ENCODE measurements at places on chromosomes 13 and 19. TPM values are rescaled to one million over a fixed set of nuclear protein-coding genes. Genes with fewer than 3 reads are reported as not detected.

- H3K4me1 ChIP-seq, result no peaks in the 10 kb centered on the region
- no peak overlapping the region for H3K4me3 ChIP-seq
- no peaks in the 10 kb centered on the region for H3K27me3 ChIP-seq
- no peak for DNase-seq
- no peaks in the 10 kb centered on the region for H3K36me3 ChIP-seq
Observed at GRCh38 chr13:79782541-79783205, 301.7 kb downstream of the NDFIP2 start.

Gene NCCRP1
- not detected for total RNA-seq

GRCh38 chr13:23660249-23660648, 90.0 kb downstream of the TNFRSF19 start:
- H3K4me1 ChIP-seq, result peaks cover 19% of the 10 kb centered on the region
- H3K27me3 ChIP-seq, result no peaks in the 10 kb centered on the region
- no peak for DNase-seq
- H3K4me3 ChIP-seq, result no peak overlapping the region

Gene CD22
- 3.2 TPM for total RNA-seq

DNA sequence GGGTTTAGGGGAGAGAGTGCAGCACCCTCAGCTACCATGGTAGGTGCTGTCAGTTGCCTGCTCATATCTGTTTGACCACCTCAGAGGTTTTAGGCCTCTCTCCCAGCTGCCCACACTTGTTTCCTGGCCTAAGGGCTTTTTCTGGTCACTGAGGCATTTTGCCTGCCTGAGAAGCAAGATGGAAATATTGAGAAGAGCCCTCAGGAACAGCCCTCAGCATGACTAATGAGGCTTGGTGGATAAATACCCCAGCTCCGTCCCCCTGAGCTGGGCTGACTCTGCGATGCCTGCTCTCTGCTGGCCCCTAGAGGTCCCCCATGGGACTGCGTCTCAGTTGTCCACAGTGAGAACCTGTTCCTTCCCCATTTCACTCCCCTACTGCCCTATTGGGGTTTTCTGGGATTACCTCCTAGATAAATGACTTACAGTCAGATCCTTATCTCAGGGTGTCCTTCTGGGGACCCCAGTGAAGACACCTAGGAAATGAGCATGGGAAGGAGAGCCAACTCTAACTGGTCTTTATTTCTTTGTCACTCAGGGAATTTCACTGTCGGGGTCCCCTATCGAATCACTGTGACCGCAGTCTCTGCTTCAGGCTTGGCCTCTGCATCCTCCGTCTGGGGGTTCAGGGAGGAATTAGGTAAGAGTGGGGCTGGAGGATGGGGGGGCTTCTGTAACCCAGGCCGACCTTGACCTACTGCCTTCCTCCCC, 13.3 kb downstream of the PALM3 start:
- H3K27me3 ChIP-seq, result no peaks in the 10 kb centered on the region
- no peak for DNase-seq
- H3K4me3 ChIP-seq, result no peak overlapping the region
- H3K4me1 ChIP-seq, result no peaks in the 10 kb centered on the region
- no peak overlapping the region for H3K27ac ChIP-seq
- no peaks in the 10 kb centered on the region for H3K36me3 ChIP-seq

Gene ZBTB32
- total RNA-seq, result not detected

- no peak overlapping the region for H3K27ac ChIP-seq
- H3K4me3 ChIP-seq, result no peak overlapping the region
- no peaks in the 10 kb centered on the region for H3K4me1 ChIP-seq
- no peak for DNase-seq
- H3K27me3 ChIP-seq, result no peaks in the 10 kb centered on the region
Observed at GRCh38 chr13:111253365-111253872, 67.0 kb upstream of the TEX29 start.

- no peaks in the 10 kb centered on the region for H3K27me3 ChIP-seq
- DNase-seq, result no peak
- no peaks in the 10 kb centered on the region for H3K4me1 ChIP-seq
- H3K36me3 ChIP-seq, result no peaks in the 10 kb centered on the region
- no peak overlapping the region for H3K4me3 ChIP-seq
Observed at GRCh38 chr13:73223372-73223781, 164.6 kb downstream of the KLF5 start.

GRCh38 chr19:6133231-6133630, 2.2 kb upstream of the ACSBG2 start:
- no peaks in the 10 kb centered on the region for H3K4me1 ChIP-seq
- no peaks in the 10 kb centered on the region for H3K27me3 ChIP-seq
- H3K4me3 ChIP-seq, result no peak overlapping the region
- H3K27ac ChIP-seq, result no peak overlapping the region

Gene OLFM4
- total RNA-seq, result 0.16 TPM

Gene PSG11
- total RNA-seq, result not detected

DNA sequence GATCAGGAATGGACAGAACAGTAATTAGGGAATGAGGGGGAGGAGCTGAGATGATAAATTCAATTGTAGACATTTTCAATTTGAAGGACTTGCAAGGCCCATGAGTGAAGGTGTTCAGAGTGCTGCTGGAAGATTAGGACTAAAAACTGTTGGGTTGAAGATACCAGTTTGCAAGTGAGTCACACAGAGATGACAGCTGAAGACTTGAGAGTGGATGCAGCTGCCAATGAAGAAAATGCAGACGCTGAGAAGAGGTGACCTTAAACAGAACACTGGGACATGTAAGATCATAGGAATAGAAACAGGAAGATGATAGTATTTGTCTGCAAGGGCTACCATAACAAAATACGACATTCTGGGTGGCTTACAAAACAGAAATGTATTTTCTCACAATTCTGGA, 1716.5 kb upstream of the SLC10A2 start:
- H3K4me1 ChIP-seq, result no peaks in the 10 kb centered on the region
- H3K36me3 ChIP-seq, result no peaks in the 10 kb centered on the region
- no peaks in the 10 kb centered on the region for H3K27me3 ChIP-seq
- DNase-seq, result no peak
- H3K27ac ChIP-seq, result no peak overlapping the region

DNA sequence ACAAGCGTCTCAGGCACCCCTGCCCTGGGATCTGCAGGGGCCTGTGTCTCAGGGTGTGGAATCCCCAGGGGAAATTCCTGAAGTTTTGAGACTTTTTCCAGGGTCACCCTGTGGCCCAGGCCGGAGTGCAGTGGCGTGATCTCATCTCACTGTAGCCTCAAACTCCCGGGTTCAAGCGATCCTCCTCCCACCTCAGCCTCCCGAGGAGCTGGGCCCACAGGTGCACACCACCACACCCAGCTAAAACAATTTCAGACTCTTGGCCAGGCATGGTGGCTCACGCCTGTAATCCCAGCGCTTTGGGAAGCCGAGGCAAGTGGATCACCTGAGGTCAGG, 4.0 kb downstream of the CAPN12 start:
- H3K27ac ChIP-seq, result no peak overlapping the region
- no peak for DNase-seq
- H3K4me3 ChIP-seq, result no peak overlapping the region
- no peaks in the 10 kb centered on the region for H3K27me3 ChIP-seq
- H3K4me1 ChIP-seq, result peaks cover 15% of the 10 kb centered on the region

DNA sequence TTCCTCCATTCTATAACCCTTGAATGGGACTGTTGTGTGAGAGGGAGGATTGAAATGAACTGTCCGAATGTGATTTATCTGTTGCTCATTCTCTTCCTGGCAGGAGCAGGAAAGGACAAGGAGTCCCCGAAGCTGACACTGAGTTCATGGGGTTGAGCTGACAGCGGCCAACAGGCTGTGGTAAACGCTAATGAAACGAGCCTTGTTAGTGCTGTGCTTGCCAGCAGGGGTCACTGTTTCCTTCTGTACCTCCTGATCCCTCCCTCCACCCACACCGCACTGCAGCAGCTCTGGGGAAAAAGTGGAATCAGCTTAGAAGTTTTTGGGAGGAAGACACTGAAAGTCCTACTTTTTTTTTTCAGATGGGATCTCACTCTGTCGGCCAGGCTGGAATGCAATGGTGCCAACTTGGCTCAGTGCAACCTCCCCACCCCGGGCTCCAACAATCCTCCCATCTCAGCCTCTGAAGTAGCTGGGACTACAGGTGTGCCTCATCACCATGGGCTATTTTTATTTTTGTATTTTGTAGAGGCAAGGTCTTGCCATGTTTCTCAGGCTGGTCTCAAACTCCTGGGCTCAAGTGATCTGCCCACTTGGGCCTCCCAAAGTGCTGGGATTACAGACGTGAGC, 6.7 kb upstream of the ZNF761 start:
- H3K36me3 ChIP-seq, result no peaks in the 10 kb centered on the region
- H3K27me3 ChIP-seq, result no peaks in the 10 kb centered on the region
- peak; percentile 91 for DNase-seq
- H3K4me1 ChIP-seq, result no peaks in the 10 kb centered on the region
- H3K27ac ChIP-seq, result no peak overlapping the region

Gene ADGRE1
- total RNA-seq, result not detected

DNA sequence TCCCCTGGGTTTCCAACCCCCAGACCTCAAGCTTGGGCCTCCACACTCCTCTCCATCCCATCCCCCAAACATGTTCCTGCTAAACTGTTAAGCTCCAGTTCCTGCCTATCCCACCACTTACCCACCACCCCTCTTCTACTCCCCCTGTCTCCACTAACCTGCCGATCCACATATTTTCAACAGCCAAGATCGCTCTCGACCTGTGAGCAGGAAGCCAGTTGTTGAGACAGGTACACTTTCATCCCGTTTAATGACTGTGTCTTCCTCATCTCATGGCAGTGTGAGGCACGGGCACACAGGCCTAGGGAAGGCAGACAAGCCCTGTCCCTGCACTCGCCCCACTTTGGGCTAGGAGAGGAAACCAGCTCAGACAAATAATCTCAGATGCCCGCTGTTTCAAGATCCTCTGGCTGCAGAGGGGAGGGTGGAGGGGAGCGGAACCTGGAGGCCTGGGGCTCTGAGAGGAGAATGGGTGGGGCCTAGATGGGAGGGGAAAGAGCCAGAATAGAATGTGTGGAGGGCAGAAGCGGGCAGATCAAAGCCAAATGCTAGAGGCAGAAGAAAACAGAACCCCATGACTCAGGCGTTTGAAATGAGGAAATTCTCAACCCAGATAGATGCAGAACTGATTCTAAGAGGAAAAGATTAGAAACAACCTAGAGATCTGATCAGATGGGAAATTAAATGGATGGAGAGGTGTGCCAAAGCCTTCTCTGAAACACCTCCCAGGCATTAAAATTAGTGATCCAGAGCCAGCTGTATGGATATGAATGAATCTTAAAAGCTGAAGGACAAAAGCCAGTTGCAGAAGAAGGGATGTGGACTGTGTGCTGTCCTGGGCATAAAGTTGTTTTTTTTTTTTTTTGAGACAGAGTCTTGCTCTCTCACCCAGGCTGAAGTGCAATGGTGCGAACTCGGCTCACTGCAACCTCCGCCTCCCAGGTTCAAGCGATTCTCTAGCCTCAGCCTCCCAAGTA, 16.9 kb upstream of the CYP2S1 start:
- no peak overlapping the region for H3K27ac ChIP-seq
- H3K36me3 ChIP-seq, result no peaks in the 10 kb centered on the region
- no peak for DNase-seq
- no peaks in the 10 kb centered on the region for H3K27me3 ChIP-seq
- no peaks in the 10 kb centered on the region for H3K4me1 ChIP-seq

Gene FGF22
- not detected for total RNA-seq

DNA sequence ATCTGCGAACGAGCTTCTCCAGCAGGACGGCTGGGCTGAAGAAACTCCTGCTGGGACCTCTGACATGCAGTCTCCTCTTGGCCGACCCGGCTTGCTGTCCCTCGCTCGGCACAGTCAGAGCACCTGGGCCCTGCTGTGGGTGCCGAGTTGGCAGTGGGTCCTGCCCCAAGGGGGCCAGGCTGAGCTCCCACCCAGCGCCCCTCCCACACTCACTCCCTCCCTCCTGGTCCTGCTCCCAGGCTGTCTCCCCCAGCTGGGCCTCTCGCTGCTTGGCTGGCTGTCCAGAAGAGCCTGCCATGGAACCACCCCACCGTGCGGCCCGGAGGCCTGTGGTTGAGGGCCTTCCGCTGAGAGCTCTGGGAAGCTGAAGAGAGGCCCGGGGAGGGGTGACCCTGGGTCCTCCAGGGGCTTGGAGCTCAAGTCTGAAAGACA, 6.0 kb downstream of the AKT2 start:
- H3K36me3 ChIP-seq, result no peaks in the 10 kb centered on the region
- peaks cover 92% of the 10 kb centered on the region for H3K4me1 ChIP-seq
- peak overlapping the region; percentile 7 for H3K4me3 ChIP-seq
- peak overlapping the region; percentile 75 for H3K27ac ChIP-seq
- H3K27me3 ChIP-seq, result no peaks in the 10 kb centered on the region

DNA sequence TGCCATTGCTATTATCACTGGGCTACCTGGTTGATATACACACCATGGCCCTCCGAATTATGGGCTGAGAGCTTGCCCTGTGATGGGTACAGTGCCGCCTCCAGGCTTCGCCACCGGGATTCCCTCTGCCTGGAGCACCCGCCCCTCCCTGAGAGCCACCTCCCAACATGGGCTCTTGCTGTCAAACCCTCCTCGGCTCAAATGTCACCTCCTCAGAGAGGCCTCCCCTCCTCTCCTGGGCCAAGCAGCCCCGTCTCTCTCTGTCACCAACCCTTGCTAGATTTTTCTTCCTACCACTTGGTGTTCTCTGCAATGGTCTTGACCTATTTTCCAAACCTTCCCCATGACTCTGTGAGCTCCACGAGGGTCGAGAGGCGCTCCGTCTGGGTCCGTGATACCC, 12.2 kb upstream of the TLE2 start:
- H3K4me3 ChIP-seq, result no peak overlapping the region
- peaks cover 27% of the 10 kb centered on the region for H3K4me1 ChIP-seq
- H3K27ac ChIP-seq, result peak overlapping the region; percentile 69
- no peaks in the 10 kb centered on the region for H3K27me3 ChIP-seq

Gene SYCN
- total RNA-seq, result not detected

DNA sequence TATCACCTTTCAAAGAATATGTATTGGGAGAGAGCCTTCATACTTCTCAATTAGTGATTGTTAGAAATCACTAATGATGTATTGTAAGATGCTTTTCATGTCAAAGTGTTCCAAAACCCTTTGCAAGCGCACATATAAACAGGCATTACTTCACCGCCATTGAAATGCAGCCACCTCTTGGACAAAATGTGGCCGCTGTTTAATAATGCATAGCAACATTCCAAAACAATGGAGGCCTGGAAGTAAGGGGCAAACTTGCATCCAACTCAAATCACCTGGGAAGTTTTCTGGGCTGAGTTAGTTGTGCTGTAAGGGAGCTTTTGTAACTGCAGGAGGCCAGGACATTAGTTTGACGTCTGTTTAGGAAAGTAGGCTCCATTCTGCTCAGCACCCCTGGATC, 438.1 kb downstream of the FGF9 start:
- H3K4me1 ChIP-seq, result no peaks in the 10 kb centered on the region
- DNase-seq, result no peak
- no peaks in the 10 kb centered on the region for H3K27me3 ChIP-seq
- no peak overlapping the region for H3K4me3 ChIP-seq
- H3K36me3 ChIP-seq, result no peaks in the 10 kb centered on the region
